ENCODE measurements at places on chromosomes 2 and 18.

GRCh38 chr18:60585670-60586069, 213.1 kb upstream of the MC4R start:
- no peak for DNase-seq

- no peak for DNase-seq
These were observed 201.7 kb downstream of the PTH2R start for GRCh38 chr2:208608122-208608835.

GRCh38 chr2:88626171-88627054, 851 bp downstream of the EIF2AK3 start:
- no peak for DNase-seq

DNA sequence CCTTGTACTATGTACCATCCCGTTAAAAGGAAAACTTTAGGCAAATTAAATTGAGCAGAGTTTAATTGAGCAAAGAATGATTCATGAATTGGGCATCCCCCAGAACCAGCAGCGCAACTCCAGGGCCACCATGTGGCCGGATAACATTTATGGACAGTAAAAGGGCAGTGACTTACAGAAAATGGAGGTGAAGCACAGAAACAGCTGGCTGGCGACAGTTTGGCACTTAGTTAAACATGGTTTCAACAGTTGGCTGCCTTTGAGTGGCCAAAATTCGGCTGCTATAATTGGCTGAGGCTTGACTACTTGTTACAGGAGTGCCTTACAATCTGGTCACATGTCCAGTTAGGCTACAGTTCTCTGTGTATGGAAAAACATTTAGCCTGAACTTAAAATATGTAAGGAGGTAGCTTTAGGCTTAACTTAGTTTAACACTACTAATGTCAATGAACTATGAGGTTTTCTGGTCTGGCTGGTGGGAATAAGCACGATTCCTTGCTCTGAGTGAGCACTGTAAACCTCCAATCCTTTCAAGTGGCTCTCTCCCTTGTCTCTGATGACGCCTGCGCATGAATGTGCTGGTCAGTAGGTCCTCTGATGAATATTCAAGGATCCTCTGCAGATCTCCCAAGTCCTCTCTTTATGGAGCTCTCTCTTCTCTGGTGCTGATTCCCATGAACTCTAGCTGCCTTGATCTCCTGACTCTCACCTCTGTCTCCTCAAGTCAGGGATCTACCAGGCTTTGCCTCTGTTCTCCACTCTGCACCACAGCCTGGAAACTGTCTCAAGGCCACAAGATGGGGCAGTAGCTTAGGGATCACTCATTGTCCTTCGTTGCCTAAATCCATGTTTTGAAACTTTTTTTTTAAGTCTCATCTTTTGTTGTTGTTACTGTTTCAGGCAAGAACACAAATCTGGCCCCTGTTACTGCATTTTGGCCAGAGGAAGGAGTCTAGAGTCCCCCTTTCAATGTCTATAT, 24.4 kb upstream of the RAB31 start:
- DNase-seq: no peak

DNA sequence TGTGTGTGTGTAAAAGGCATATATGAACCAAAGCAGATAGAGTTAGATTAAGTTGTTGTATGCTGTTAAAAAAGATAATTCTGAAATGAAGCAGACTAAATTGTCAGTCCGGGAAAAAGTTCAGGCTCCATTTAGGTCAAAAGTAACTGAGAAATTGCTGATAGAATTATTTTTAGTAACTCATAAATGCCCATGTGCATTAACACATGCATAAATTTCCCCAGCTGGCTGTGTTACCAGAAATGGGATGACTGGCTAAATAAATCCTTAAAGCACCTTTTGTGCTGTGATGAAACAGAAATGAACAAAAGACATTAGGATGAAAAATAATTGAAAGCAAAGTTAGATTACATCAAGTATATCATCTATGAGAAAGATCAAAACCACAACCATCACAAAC, 111.3 kb downstream of the NYAP2 start:
- DNase-seq: no peak

- no peak for DNase-seq
These were observed 30.4 kb downstream of the SERTAD2 start for GRCh38 chr2:64623242-64623850.

- DNase-seq: no peak
These were observed 208.5 kb upstream of the FN1 start for GRCh38 chr2:215644233-215644897.

DNA sequence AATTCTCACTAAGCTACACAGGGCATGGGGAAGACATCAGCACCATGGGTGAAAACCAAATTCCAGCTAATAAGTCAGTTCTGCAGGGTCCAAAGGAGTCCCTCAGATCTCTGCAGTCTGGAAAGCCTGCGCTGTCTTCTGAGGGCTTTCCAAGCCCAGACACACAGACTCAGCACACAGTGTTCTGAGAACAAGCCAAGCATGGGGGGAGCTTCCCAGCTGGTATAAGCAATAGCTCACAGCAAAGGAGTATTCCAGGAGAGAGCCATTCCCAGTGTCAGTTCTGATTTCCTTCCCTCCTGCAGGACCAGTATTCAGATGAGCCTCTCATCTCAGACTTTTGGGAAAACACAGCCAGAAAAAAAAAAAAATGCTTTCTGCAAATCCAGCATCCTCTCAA, 370.8 kb downstream of the TNS1 start:
- no peak for DNase-seq

DNA sequence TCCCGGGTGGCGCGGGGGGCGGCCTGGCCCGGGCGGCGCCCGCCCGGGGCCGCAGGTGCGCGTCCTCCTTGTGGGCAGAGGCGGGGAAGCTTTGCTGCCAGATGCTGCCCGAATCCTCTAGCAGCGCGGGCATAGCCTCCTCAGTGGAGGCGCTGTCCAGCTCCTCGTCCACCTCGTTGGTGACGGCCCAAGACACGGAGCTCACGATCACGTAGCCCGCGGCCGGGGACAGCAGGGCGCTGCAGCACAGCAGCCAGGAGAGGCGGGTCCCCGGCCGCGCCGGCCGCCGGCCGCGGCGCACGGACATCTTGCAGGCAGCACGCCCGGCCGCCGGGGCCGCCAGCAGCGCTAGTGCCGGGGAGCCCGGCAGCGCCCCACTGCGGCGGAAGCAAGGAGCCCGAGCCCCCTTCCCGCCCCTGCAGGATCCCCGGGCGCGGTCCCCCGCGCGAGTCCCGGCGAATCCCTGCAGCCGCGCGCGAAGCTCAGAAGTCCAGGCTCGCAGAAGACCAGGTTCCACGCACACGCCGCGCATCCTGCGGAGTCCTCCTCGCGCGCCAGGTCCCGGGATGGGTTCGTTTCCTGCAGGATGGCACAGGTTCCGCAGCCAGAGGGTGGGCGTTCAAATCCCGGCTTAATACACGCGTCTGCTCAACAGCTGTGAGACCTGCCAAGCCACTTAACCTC, at the start of gene CREG2:
Gene CREG2 (minus strand): TSS at position 353 of the 684 bp plus-strand sequence. CDS start 46 bp downstream, at position 307.
- no peak for DNase-seq

DNA sequence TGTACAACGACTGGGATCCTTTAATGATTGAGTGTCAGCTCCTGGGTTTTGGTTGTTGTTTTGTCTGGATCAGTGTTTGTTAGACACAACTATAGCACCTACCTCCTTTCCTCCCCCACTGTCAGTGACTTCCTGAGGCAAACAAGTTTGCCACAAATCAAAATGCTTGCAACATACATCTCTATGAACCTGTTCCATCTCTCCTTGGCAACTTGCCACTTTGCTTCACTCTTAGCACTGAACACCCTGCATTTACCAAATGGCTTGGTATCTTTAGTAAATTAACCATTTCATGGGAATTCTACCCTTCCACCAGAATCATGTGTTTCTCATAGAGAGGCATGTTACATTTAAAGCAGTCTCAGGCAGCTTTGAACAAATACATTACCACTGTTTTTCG, 301.1 kb upstream of the TANK start:
- DNase-seq: no peak

- DNase-seq: no peak
These were observed 500.6 kb upstream of the MYT1L start for GRCh38 chr2:2831633-2832032.

DNA sequence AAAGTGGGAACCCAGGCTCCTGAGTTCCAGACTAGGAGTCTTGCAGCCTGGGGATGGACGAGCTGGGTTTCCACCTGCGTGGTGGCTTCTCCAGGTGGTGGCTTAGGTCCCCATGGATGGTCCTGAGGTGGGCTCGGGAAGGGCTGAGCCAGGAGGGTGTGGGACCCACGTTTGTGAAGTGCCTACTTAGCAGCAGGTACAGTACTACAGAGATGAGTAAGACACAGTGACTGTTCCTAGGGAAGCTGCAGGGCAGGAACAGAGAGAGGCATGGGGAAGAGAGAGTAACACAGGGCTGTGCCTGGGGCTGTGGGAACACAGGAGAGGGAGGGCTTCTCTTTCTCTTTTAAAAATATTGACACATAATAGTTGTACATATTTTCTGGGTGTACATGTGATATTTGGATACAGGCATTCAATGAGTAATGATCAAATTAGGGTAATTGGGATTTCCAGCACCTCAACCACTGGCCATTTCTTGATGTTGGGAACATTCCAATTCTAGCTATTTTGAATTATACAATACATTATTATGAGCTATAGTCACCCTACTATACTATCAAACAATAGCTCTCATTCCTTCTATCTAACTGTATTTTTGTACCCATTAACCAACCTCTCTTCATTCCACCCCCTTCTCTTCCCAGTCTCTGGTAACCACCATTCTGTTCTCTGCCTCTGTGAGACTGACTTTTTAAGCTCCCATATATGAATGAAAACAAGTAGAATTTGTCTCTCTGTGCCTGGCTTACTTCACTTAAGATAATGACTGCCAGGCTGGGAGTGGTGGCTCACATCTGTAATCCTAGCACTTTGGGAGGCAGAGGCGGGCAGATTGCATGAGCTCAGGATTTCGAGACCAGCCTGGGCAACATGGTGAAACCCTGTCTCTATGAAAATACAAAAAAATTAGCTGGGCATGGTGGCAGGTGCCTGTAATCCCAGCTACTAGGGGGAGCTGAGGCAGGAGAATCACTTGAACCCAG, 15.0 kb downstream of the TOGARAM2 start:
- DNase-seq: no peak

GRCh38 chr2:54906716-54907115, 143.5 kb downstream of the RTN4 start:
- DNase-seq: no peak

- no peak for DNase-seq
These were observed 36.6 kb downstream of the UPP2 start for GRCh38 chr2:158138255-158138654.

- DNase-seq: no peak
These were observed 36.3 kb downstream of the BMP10 start for GRCh38 chr2:68834737-68835376.

Data from brain pericyte (primary cell).